ENCODE measurements at places on chromosomes 16 and 17.

DNA sequence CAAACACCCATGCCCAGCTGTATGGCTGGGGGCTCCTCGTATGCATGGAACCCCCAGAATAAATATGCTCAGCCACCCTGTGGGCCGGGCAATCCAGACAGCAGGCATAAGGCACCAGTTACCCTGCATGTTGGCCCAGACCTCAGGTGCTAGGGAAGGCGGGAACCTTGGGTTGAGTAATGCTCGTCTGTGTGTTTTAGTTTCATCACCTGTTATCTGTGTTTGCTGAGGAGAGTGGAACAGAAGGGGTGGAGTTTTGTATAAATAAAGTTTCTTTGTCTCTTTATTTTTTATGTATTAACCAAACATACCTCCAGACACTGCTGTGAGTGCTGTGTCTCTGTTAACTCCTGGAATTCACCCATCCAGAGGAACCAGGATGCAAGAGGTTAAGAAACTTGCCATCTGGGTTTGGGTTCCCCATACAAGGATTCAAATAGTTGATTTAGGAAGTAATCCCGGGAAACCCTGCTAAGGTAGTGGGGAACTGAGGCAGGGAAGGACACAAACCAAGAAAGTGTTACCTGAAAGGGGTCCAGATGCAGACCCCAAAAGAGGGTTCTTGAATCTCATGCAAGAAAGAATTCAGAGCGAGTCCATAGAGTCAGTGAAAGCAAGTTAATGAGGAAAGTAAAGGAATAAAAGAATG, 37.4 kb upstream of the IL21R start:
- peak; percentile 51 for DNase-seq

DNA sequence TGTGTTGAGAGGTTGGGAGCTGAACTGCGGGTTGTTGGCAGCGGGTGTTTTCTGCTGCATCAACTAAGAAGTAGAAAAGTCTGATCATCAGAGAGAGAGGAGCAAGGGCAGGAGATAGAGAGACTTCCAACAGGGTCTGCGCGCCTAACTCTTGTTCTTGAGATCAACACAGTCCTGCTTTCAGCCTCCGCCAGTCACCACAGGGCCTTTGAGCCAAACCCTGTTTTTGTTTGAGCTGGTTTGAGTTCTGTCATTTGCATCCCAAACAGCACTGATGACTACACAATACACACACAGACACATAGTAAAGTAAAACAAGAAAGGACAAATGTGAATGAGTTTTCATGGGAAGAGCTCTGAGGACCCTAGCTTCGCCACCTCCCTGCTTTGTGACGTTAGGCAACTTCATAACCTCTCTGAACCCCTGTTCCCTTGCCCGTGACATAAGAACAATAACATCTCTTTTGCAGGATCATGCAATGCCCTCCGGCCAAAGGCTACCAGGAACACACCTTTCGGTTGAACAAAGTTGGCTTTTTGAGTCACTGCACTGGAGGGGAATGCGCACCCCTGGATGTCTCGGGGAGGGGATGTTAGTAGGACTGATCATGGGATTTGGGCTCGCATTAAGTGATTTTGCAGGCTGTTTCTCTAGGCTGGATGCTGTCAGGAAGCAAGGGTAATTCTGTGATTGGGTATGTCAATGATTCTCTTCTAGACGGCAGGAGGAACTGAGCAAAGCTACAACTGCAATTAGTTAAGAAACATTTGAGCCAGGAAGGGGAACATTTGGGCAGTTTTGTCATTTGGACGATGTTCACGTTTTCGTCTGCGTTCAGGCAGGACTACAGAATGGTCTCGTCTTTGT, 92.3 kb downstream of the C16orf78 start:
- DNase-seq = no peak

GRCh38 chr17:2183346-2183745, 120.2 kb downstream of the SMG6 start:
- no peak for DNase-seq

DNA sequence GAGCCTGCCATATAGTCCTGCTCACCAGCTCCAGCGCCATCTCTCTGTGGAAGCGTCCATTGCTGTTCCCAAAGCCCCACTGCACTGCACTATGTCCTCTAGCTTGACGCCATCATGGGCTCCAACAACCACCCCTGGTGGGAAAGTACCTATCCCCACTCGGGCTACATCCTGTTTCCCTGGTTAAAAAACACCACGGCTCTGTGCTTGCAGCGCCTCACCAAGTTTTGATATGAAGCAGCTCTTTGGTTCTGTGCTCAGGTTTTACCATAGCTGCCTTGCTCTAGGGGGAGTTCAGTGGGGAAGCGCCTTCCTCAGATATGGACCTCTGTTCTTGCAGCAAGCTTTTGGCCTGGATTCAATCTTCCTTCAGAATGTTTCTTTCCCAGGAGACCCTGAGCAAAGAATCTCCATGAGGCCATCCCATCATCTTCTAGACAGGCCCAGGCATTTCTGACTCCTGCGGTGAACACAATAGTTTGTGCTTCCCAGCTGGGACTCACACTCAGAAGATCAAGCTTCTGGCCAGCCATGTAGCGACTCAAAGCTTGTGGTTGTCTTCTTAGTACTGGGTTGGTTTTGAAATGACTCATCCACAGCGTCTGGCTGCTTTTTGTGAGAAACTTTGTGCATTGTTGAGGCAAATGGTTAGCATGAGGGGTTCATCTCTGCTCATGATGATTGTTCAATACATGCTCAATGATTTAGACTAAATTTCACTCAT, 39.5 kb downstream of the DYNLRB2 start:
- no peak for DNase-seq

DNA sequence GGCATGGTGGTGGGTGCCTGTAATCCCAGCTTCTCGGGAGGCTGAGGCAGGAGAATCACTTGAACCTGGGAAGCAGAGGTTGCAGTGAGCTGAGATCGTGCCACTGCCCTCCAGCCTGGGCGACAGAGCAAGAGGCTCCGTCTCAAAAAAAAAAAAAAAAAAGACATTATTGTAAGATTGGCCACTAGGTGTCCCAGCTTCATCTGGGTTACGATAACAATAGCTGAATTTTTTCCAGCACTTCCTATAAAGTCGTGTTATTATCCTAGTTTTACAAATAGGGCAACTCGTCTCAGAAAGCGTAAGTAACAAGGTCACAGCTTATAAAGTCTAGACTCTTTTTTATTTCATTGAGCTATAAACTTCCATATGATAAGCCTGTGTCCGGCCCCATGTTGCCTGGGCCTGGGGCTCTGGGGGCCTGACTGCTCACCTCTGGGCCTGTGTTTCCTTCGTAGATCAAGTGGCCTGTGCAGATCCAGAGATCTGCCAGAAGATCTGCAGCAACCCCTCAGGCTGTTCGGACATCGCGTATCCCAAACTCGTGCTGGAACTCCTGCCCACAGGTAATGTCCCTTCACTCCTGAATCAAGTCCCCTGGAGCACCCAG, 60.5 kb downstream of the SLC5A11 start:
- DNase-seq = peak; percentile 7

- DNase-seq = no peak
These were observed 34.8 kb downstream of the UBN1 start for GRCh38 chr16:4882000-4882632.

DNA sequence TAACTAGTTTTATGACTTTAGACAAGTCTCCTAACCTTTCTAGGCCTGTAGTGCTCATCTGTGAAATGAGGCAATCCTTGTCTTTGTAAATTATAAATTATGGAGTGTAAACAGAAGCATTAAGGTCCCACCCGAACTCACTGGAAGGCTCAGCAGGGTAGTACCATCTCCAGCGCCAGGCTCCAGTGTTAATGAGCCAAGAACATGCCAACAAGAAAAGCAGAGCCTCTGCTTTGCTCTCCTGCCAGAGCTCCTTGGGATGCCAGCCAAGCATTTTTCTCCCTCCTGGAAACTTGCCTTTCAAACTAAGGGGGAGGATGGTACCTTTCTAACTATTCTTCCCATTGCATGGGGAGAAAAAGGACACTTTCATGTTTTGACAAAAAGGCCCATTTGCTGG, 14.9 kb downstream of the LIMD2 start:
- no peak for DNase-seq

DNA sequence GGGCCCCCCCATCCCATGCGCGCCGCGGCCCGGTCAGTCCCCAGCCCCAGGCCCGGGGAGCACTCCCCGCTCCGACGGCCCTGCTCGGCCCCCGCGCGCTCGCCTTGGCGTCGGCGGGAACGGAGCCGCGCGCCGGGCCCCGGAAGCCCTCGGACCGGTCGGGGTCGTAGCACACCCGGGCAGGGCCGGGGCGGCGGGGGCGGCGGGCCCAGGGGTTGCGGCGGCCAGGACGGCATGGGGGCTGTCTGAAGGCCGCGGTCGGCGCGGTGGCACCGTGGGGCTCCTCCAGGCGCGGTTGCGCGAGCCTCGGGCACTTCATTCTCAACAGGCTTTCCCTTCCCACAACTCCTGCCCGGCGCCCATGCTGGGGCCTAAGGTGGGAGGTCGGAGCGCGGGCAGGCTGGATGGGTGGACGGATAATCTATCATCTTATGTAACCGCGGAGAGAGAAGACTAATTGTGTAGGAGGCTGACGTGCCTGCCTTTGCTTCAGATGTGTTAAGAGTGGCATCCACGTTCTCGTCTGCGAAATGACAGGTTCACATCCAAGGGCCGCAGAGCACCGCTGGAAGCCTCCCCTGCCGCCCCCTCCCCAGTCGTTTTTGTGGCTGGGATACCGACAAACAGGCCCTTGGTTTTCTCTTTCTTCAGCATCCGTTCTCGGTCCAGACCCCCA, 708 bp downstream of the BAIAP2 start:
- DNase-seq = no peak

DNA sequence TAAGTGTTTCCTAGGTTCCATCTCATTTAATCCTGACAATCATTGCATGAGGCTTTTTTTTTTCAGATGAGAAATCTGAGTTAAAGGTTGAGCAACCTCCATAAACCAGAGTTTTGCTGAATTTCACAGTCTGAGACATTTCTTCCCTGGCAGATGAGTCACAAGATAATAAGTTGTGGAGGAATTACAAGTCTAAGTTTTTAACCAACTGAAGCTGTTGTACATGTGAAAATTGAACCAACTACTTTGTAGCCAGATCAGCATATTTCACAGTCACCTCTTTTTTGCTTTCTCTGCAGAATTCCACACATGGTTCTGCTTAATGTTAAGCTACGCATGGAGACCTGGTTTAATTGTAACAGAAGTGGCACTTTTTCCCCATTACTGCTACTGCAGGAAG, 765.6 kb downstream of the CDH11 start:
- no peak for DNase-seq

DNA sequence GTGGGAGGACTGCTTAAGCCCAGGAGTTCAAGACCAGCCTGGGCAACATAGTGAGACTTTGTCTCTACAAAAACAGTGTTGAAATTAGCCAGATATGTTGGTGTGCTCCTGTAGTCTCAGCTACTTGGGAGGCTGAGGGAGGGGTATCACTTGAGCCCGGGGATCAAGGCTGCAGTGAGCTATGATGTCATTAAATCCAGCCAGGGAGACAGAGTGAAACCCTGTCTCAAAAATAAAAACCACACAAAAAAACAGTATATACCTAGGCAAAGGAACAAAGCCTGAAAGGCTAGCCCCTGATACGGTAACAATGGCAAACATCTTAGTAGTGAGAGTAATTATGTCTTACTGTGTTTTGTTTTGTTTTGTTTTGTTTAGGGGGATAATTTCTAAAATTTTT, 38.0 kb downstream of the TOM1L2 start:
- no peak for DNase-seq

GRCh38 chr16:56936491-56936890, 4.5 kb downstream of the HERPUD1 start:
- no peak for DNase-seq

GRCh38 chr17:49850772-49851386, 3.0 kb upstream of the TAC4 start:
- DNase-seq = no peak

DNA sequence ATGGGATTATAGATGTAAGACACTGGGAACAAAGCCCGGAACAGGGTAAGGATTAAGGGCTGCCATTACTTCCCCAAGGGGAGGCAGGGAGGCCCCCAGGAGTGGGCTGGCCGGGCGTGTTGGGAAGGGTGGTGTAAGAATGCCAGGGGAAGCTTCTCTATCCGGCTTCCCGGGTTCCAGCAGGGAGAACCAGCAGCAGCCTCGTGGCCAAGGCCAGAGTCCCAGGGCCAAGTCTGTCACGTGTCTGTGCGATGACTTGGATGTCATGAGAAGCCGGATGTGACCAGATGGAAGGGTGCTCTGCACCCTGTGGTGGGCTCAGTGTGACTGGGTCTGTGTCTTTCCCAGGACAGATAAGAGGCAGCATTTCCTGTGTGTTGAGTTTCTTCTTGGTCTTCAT, 52.1 kb downstream of the SCNN1B start:
- DNase-seq = no peak

DNA sequence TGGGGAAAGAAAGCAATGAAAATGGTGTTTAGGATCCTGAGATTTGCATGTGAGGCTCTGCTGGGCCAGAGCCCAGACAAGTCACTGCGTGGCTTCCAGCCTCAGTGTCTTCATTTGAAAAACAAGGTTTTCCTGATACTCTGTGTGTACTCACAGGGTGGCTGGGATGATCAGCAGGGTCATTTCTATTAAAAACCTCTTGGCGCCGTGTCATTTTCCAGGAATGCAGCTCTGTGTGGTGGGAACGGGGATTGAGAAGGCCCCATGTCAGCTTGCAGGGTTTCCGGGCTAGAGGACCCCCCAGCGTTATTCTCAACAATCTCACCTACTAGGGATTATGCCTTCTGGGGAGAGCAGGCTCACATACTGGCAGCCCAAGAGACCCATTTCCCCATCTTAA, 73.5 kb downstream of the FOXL1 start:
- no peak for DNase-seq

GRCh38 chr17:4511199-4511932, 12.7 kb downstream of the SPNS2 start:
- DNase-seq = no peak

All from NCI-H510A treated with DMSO at 0.1 percent for 48 hours (cell line).